Erythroblast (primary cell): ENCODE measurements at places on chromosomes 7 and 10.

DNA sequence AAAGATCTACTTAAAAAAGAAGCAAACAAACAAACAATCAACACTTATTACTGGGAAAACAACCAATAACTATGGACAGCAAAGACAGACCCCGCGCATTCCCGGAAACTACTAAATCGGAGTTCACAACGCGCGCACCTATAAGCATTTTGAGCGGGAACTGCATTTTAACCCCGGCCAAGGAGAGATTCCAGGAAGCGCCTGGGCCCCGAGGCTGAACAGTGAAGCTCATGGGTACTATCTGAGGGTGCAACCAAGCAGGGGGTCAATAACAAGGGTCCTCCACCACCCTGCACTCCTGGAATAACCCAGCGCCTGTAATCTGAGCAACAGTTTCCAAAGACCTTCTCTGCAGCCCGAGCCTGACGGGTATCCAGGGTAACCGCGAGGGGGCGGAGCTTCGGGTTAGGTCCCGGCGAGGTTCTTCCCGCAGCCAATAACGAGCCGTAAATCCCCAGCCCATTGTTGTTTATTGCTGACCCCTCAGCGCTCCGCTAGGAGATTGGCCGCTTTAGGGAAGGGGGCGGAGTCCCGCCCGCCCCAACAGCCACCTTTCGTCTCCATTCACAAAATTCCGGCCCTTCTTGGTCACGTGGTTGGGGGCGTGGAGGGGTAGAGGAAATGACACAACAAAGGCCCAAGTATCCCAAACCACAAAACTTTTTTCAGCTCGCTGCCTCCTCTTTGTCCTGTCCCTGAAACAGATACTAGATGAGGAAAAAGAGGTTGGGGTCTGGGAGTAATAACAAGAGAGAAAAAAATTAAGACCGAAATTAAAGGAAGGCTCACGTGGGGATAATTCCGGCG is 1.7 kb upstream of the ETV1 start:
- DNase-seq, result peak; percentile 88

DNA sequence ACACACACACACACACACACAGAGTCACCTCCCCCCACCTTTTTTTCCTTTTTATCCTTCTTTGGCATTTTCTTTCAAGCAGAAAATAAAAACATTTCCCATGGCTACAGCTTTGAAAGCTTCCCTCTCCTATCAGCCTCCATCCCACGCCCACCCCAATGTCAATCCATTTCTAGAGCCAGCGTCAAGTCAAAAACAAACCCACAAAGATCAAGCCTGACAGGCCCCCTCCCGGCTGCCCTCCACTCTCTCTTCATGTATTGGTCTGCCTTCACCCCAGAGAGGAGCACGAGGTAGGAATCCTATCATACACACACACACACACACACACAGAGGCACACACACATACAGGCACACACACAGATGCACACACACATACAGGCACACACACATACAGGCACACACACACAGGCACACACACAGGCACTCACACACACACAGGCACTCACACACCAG is 8.0 kb upstream of the TNRC18 start:
- no peak for DNase-seq

DNA sequence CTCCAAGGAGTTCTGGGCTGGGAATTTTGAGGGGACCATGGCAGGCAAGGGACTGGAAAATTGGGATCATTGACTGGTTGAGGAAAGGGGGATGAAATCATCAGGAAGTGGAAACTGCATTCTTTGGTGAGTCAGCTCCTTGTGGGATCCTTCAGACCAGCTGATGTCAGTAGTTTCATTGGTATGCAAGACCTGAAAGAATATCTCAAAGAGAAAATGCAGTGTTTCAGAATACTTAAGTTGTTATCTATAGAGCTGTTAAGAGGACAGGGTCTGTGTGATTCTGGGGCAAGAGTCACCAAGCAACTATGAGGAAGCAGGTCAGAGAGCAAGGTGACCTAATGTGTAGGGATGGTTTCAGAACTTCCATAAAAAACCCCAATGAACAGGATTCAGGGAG is 595.9 kb upstream of the AUTS2 start:
- DNase-seq, result no peak

- no peak for DNase-seq
Observed at GRCh38 chr7:120053390-120053961, 219.5 kb upstream of the KCND2 start.

- DNase-seq, result peak; percentile 29
Observed at GRCh38 chr10:48469516-48470020, 135.3 kb downstream of the ARHGAP22 start.

- DNase-seq, result no peak
Observed at GRCh38 chr10:76229341-76229740, 797.9 kb downstream of the LRMDA start.

GRCh38 chr10:86357676-86358075 is 8.9 kb downstream of the GRID1 start:
- DNase-seq, result no peak

DNA sequence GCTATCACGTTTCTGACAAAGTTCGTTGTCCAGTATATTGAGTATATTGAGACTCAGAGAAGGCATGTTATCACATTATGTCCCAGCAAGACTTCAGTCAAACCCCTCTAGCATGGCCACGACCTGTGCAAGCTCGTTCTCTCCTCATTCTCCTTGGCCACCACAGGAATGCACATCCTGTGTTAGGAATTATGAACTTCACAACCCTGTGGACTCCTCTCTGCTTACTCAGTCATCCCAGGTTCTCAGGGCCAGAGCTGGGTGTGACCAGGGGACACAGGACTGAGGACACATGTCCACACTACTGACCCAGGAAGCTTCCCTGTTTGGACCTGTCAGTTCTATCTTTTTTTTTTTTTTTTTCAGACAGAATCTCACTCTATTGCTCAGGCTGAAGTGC is 4.4 kb downstream of the SH2D4B start:
- no peak for DNase-seq

- no peak for DNase-seq
Observed at GRCh38 chr10:14779001-14779651, 4.4 kb upstream of the FAM107B start.

- DNase-seq, result peak; percentile 83
Observed at GRCh38 chr7:44565795-44566559, 7.7 kb downstream of the DDX56 start.

DNA sequence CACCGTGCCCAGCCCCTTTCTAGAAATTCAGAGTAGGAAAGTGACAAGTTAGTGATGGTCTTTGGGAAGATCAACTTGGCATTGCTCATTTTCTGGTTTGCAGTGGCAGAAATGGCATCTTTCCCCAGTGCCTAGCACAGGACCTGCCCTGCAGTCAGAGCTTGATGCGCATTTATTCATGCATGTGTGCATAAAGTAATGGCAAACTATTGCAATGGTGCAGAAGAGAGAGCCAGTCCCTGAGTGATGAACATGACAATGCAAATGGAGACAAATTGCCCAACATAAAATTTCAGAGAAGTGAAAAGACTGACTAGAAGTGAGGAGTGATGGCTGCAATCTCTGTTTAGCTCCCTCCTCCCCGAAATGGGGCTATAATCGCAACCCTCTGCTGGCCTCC is 268.2 kb downstream of the CCSER2 start:
- DNase-seq, result no peak

DNA sequence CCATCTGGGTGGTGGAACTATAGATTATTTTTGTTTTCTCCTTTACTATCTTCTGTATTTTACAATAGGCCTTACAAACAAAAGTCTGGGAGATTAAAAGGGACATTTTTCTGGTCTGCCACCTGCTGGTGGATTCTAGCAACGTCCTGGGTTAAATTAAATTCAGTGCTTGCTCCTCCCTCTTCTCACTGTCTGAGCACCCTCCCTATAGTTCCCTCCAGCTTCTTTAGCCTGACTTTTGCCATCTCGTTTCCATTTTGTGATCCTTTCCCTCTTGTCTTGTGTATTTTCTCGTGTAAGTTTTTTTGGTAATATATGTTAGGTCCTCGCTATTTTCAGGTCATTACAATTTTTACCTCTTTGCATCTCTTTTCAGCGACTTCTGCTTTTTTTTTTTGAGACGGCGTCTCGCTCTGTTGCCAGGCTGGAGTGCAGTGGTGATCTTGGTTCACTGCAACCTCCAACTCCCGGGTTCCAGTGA is 16.1 kb downstream of the ANKRD16 start:
- DNase-seq, result peak; percentile 87

DNA sequence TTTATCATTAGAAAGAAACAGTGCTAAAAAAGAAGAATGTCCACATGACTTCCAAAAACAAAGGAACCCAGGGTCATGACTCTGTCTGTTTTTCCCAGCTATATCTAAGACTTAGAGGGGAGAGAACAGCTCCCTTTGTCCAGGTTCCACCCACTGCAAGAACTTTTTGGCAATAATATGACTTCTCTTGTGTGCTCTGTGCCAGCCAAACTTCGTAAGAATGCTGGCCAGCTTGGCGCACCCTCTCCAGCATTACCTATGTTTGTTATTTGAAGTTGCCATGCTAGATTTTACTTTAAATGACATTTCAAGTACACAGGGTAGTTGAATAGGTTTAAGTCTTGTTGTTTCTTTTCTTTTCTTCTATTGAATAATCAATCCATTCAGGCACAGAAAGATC is 371.4 kb downstream of the KCNMA1 start:
- no peak for DNase-seq

DNA sequence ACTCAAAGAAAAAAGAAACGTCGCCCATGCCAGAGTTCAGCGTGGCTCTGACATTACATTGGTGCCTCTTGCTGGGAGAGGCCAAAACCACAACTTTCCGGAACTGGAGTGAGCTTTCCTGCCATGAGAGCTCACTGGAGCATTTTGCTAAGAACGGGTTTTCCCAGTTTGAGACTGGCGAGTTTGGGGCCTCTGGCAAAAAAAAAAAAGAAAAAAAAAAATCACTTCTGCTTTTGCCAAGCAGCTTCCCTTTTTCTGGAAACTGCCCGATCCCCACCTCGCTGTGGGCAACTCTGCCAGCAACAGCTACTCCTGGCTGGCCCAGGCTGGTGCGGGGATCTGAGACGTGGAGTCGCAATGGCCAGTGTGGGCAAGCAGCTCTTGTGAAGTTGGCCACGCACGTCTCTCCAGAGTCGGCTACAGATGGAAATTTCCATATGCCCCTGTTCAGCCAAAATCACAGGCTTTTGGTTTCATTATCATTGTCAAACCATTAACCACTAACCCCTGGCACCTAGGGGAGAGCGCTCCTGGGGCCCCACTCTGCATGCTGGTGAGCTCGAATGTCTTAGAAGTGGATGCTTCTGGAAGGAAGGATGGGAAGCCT is 25.7 kb downstream of the PRKAG2 start:
- no peak for DNase-seq

GRCh38 chr10:6721480-6721879 is 141.4 kb upstream of the PRKCQ start:
- no peak for DNase-seq

DNA sequence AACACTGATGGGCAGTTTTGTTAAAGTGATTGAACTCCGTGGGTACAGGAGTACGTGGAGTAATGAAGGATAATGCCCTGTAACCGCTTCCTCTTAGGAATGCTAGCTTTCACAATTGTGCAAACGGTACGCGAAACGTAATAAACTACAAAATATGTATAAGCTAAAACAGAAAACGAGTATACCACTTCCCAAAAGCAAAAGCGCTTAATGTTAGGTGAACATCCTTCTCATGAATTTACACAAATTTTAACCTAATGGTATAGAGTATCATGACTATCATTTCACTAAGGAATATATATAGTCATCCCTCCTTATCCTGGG is 395 bp upstream of the ZNF25 start:
- no peak for DNase-seq

DNA sequence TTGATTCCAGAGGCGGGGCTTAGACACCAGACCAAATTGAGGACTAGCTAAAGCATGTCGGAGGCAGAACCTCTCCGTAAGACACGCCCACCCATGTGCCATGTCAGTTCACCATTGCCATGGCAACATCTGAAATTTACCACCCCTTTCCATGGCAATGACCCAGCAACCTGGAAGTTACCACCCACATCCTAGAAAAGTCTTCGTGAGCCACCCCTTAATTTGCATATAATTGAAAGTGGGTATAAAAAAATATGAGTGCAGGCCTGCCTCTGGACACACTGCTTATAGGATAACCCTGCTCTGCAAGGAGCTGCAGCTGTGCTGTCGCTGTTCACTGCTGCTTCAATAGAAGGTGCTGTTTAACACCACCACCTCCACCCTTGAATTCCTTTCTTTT is 28.0 kb downstream of the TMEM270 start:
- DNase-seq, result peak; percentile 53

DNA sequence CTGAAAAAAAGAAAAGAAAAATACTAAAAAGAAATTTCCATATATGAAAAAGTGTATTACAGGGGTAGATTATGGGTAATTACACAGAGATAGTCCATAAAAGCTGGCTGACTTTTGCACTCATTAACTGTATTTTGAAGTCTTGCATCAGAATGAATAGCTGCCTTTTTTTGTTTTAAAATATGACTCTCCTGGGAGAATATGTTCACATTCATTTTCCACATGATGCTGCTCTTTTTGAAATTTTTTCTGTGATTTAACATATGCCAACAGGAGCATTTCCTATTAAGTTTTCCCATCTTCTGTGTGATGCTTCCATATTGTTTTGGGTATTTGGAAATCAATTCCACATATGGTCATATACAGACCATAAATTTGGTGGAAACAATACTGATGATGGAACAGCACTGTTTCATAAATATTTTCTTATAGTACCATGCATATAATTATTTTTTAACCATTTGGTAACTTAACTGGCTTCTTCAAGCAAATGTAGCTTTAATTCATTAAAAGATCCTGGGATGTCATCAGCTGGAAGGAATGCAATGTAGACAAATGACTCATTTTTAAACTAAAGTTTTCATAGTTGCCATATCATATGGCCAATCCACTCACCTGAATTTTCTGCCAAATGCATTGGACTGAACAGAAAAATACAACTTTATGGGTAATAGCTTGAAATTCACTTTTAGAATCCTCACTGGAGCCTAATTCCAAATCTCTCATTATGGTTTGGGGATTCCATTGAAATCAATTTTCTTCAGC is 313.9 kb upstream of the GLI3 start:
- DNase-seq, result no peak

DNA sequence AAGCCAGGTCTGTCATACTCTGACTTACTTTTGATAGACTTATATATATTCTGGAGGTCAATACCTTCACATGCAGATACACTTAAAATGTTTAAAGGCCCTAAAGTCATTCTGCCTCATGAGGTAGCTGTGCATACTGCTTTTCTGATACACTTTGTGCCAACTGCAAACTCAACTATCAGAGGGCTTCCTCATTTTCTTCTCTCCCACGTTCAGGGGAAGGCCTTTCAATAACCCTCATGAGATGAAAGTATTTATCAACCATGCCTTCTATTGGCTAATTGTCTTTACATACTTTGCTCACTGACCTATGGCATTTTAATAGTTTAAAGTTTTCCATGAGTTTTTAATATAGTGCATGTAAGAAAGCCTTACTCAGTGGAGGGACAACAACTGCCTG is 112.7 kb upstream of the AMPH start:
- no peak for DNase-seq

- DNase-seq, result no peak
Observed at GRCh38 chr7:46932676-46933424, 649.1 kb downstream of the TNS3 start.

GRCh38 chr10:110966146-110966545 is 46.7 kb downstream of the SHOC2 start:
- DNase-seq, result no peak
